Foreskin keratinocyte (primary cell): ENCODE measurements at places on chromosomes 1 and 21. TPM values are rescaled to one million over a fixed set of nuclear protein-coding genes. Genes with fewer than 3 reads are reported as not detected.
A peak's percentile ranks its signal among the peaks of the same experiment; 100 is the strongest.

The PSMD4 gene
- total RNA-seq: 216 and 258 TPM in 2 replicates

The C1orf167 gene
- not detected in 2 replicates for total RNA-seq

The TMEM82 gene
- total RNA-seq: not detected in 2 replicates

DNA sequence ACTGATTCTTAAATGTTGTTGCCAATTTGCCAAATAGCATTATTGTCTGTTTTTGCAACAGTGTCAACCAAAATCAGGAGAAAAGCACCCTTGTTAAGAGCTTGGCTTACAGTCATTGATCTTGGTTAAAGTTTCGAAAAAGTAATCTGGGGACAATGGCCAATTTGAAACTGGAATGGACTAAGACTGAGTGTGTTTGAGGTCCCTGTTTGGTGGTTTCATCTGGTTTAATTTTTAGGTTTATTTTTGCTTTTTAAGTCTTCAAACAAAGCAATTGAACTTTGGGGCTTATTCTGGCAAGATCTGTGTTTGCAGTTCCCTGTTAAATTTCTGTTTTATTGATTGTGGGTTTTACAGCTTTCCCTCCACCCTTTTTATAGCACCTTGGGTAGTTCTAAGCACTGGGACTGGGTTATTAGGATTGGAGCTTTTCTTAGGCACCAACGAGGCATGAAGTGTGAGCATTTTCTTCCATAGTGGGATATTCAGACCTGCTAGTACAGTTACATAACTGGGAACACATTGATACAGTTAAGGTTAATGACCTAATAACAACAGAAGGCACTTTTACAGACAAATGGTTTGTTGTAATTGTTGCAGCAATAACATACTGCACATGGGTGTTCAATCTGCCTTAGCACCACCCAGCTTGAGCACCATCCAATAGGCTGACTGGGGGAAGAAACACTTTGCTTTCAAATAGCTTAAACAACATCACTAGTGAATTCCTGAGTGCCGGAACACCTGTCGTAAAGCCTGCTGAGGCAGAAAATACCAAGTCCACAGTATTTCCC is 40.6 kb upstream of the MAP10 start:
- no peak for DNase-seq

DNA sequence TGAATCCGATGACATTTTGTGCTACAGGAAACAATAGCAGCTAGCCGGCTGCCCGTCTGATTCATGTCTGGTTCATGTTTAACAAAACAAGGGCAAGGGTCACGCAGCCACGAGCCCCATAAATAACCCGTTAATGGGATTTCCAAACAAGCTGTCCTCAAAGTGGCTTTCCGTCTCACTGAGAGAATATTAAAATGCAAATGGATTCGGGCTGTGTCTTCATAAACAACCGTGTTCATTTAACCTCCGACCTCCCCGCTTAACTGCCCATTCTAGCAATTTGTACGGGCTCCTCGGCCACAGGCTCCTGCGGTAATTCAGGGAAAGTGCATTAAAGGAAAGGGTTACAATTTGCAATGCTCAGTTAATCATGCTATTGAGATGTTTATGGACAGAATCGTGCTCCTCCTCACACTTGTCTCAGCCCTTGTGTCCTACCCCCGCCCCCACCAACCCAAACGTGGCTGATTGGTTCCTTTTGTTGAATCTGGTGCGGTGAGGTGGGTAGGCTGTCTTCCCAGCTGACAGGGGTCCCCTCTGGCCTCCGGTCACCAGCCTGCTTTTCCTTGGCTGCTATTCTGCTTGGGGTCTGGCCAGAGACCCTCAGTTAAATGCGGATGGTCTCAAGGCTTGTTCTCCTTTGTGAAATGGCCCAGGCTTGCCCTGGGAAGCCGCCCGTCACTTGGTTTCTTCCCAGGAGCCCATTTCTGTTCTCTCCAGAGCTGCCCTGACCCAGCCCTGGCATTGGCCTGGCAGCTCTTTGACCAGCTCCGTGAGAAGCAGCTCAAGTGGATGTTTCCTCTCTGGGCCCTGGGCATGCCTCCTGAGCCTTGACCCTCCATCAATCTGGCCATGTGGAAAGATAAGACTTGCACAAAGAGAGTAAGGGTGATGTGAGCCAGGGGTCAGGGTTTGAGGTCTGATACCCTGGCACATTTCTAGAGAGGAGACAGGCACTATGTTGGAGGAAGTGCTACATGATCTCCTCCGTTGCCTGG is 200.7 kb upstream of the POU3F1 start:
- no peak for DNase-seq

- DNase-seq: no peak
Measured at GRCh38 chr1:245707941-245708340, 553.2 kb downstream of the KIF26B start.

DNA sequence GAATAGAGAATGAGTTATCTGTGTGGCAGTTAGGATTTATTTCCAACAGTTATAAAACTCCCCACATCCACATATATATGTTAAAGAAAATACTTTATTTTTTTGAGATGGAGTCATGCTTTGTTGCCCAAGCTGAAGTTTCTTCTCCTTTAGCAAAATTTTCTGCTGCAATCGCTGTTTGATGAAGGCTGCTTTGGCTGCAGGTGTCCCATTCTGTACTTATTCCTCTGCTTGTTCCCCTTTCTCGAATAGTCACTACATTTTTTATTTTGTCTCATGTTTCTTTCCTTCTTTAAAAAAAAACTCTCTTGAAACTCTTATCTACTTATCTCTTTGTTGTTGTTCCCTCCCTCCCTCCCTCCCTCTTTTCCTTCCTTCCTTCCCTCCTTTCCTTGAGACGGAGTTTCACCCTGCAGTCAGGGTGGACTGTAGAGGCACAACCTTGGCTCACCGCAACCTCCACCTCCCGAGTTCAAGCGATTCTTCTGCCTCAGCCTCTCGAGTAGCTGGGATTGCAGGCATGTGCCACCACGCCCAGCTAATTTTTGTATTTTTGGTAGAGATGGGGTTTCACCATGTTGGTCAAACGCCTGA is 10.6 kb downstream of the OR2W3 start:
- DNase-seq: no peak

GRCh38 chr1:157852476-157852875 is 10.9 kb upstream of the CD5L start:
- DNase-seq: peak; percentile 89

DNA sequence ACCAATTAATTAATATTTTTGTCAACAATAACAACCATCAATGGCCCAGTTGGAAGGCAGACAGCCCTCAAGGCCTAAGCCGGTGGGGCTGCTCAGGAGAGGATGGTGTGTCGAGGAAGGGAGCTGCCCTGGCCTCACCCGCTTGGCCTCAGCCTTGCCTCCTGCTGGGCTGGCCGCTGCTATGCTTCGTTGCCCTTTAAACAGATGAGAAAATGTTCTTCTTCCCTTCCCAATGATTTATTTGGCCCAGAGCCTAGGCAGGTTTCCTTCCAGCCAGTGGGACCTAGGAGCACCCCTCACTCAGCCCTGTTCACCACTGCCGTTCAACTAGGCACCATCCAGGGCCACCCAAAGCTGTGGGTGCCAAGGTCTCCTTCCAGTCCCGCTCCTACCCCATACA is 3.1 kb upstream of the ADGRB2 start:
- no peak for DNase-seq

GRCh38 chr21:14488672-14489204 is 57.4 kb downstream of the SAMSN1 start:
- no peak for DNase-seq
